ENCODE measurements at places on chromosomes 2 and 18.

DNA sequence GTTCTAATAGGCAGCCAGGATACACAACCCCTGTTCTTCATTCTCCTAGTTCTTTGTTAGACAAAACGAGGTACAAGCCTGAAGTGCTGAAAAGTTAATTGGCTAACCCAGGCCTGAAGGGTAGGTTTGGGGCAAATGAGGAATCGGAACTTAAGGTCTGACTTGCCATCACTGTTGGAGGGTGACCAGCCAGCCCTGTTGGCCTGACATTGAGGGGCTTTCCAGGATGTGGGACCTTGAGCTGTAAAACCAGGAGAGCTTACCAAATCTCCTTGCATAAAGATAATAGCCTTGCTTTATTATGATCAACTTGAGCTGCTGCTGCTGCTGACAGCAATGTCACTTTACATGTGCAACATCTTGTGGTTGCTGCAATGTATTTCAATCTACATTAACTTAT is 256.0 kb downstream of the VAPA start:
- DNase-seq = no peak

DNA sequence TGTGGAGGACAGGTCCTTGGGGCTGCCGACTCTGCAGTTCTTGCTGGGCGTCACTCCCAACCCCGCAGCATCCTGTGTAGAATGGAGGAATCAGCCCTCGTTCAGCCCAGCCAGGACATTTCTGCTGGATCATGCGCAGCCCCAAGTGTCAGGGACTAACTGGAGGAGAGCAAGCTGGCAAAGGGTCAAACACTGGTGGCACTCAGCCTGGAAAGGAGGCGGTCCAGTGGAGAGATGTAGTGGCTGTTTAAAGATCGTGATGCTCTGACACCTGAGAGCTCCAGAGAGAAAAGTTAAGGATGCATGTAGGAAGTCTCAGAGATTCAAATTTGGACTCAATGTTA is 63.6 kb upstream of the SH3RF3 start:
- DNase-seq = no peak

GRCh38 chr2:141534666-141535362 is 596.0 kb downstream of the LRP1B start:
- peak; percentile 43 for DNase-seq

DNA sequence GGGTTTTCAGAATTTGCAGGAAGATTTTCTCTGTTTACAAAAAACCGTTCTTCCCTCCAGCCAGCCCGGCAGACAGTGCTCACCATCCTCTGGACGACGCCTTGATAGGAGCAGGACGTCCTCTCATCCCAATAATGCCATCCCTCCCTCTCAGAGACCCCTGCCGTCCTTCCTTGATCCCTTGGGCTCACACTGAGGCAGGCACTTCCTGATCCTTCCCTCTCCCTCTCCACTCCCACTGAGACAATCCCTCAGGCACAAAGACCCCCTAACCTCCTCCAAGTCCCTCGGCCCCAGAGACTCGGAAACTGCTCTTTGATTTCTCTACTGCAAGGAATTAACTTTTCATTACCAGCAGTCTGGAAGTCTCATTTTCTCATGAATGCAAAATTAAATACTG is 42.5 kb downstream of the PAX3 start:
- DNase-seq = no peak

GRCh38 chr18:3625742-3626091 is 175.7 kb downstream of the TGIF1 start:
- no peak for DNase-seq

DNA sequence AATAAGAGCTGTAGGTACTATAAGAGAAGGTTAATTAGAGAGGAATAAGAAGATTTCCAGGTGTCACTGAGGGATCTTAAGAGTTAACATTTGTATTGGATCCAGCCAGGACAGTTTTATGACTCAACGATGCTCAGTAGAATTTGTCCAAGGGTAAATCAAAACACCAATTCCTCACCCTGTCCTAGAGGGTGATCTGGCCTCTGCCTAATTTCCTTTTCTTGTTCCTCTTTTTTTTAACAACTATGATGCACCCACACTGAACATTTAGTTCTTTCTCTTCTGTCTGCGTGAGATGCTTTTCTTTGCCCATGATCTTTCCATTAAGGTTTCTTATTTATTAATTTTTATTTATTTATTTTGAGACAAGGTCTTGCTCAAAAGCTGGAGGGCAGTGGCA is 92.0 kb downstream of the PMS1 start:
- peak; percentile 11 for DNase-seq

DNA sequence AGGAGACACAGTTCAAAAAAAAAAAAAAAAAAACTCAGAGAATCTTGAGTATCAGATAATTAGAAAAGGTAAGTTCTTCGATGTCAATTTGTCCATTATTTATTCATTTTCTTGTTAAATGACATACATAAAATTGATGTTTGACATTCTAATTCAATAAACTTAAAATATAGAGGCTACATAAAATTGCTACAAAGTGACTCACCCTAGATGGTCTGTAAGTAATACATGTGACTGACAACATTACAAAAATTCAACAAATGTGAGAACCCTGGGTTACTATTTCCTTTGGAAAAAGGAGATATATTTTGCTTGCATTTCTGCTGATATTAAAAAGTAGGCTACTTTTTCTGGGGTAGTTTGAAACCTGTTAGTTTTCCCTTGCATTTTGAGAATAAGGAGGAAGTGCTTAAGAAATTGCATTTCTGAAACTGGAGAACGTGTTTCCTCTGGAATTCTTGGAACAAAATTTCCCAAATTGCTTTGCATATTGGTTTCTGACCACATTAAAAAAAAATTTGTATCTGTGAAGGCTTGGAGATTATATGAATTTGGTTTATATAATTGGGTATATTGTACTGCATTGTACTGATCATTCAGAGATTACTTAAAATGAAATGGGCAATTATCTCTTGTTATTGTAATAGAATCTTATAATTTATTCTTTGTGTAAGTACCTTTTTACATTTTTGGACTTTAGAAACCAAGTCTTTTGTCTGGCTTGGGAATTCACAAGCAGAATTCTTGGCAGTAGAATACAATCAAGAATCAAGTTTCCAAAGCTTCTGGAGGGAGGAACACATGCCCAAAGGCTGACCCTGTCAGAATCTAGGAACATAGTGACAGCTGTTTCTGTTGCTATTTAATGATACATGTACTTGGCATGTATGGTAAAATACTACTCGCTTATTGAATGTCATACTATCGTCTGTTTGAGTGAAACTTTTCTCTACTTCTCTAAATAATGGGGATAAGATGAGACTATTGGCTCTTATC is 106.1 kb downstream of the DSEL start:
- no peak for DNase-seq

DNA sequence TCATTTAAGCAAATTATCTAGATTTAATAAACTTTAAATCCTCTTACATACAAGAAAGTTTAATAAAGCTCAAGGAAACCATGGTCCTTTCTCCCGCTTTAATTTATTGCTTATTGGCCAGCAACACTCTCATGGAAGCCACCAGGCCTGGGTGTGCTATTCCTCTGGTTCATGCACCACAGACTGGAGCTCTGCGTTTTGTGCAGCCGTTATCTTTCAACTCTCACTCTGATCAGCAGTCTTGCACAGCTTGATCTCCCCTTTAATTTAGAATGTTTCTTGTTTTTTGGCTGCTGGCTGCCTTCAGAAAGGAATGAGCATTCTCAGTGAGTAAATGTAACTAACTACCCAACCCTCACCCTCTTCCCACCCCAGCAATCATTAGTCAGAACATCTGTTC is 318.7 kb downstream of the MEIS1 start:
- no peak for DNase-seq

Data from NB4 (cell line).